ENCODE measurements at places on chromosomes 3 and 15.

DNA sequence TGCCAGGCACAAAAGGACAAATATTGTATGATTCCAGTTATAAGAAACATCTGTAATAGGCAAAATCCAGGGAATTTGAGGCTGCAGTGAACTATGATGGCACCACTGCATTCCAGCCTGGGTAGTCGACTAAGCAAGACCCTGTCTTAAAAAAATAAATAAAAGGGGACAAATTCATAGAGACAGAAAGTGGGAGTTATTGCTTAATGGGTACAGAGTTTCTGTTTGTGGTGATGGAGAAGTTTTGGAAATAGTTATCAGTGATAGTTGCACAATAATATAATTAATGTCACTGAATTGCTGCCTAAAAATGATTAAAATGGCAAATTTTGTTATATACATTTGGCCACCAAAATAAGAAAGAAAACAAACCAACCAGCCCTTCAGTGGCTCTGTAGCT lies 27.6 kb upstream of the CNBP start:
- no peak for DNase-seq

DNA sequence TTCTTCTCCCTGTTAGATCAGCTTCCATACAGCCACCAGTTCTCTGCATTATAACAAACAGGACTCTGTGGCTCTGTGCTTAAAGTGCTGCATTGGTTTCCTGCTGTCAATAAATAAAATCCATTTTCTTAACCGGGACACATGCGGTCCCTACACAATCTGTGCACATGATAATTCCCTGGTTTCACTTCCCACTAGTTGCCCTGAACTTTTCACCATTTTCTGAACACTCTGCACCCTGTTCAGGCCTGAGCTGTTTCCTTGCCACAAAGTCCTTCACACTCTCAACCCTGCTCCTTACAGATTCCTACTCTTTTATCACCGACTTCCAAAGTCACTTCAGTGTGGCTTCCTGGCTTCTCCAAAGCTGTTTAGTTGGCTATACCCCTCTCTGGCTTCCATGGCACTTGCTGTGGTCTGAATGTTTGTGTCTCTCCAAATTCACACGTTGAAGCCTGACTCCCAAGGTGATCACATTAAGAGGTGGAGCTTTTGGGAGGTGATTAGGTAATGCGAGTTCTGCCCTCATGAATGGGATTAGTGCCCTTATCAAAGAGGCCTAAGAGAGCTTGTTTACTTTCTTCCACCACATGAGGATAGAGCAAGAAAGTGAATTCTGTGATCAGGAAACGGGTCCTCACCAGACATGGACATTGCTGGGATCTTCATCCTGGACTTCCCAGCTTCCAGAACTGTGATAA lies 233.4 kb downstream of the CHST2 start:
- no peak for DNase-seq

GRCh38 chr3:12420393-12420792 lies 63.9 kb upstream of the TSEN2 start:
- no peak for DNase-seq

DNA sequence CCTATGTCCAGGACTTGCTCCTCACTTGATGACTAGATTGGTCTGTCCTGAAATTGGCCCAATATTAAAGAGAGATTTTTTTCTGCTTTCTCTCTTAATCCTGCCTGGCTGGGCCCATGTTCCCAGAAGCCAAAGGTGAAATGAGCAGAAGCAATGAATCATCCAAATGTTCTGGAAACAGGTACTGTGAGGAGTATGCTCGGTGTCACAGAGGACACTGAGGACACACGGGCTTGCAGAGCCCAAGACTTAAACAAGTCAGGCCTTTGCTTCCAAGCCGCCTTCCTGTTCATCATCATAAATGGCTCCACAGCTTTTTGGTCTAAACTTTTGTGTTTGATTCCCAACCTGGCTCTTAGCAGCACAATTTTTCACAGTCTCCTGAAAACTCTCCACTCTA lies 31.4 kb downstream of the EIF3J start:
- no peak for DNase-seq

DNA sequence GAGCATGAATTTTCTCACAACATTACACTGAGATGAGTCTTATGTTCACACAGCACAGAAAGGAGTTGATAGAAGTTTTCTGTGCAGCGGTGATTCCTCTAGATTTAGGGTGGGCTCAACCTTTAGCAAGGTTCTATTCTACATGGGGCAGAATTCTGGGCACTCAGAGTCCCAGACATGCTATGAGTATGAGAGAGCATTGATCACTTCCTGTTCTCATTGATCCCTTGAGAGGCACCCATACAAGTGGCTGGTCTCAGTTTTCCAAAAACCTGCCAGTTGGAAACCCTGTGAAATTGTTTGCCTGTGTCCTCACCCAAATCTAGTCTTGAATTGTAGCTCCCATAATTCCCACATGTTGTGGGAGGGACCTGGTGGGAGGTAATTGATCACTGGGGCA lies 112.5 kb upstream of the NR2F2 start:
- no peak for DNase-seq

GRCh38 chr3:59734061-59734460 lies 684.2 kb upstream of the CFAP20DC start:
- no peak for DNase-seq

- no peak for DNase-seq
Measured at GRCh38 chr3:21585216-21585740, 165.7 kb downstream of the ZNF385D start.

- peak; percentile 57 for DNase-seq
Measured at GRCh38 chr15:74302821-74303359, 64.6 kb downstream of the CYP11A1 start.

- no peak for DNase-seq
Measured at GRCh38 chr15:43769584-43770228, 7.1 kb downstream of the ELL3 start.

- DNase-seq: no peak
Measured at GRCh38 chr15:51332206-51333147, 5.9 kb downstream of the CYP19A1 start.

- DNase-seq: peak; percentile 10
Measured at GRCh38 chr15:77824361-77825251, 191.9 kb upstream of the LINGO1 start.

GRCh38 chr3:171491361-171491760 lies 31.2 kb upstream of the TNIK start:
- DNase-seq: no peak

DNA sequence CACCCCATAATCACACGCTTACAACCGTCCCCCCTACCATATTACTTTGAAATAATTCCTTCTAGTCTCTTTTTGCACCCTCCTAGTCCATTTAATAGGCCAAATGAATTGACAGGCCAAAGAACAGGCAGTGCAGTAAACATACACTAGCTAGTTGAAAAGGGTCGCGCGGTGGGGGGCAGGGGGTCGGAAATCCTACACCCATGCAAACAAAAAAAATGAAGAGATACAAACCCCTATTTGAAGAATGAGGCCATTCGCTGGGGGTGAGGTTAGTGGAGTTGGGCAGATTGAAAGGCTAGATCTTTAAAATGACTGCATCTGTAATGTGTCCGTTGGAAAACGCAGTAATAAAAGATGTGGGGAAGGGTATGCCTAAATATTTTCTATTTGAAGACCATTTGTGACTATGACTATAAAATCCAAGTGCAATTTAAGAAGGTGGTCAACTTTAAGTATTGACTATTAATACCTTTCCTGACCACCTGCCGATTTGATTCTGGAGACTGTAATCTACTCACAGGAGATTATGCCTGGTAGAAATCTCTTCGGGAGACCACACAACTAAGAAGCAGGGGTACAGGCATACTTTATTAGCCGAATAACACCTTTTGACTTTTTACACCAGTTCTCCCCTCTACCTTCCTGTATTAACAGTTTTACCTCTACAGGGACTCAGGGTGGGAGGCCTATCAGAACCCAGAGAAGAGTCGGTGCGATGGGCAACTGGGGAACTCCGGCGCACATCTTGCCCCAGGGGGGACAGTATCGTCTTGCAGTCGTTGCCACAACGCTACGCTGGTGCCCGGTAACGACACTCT lies 762 bp upstream of the ARL6 start:
- DNase-seq: no peak

- no peak for DNase-seq
Measured at GRCh38 chr15:88622605-88622975, 1.4 kb downstream of the AEN start.

Data from mucosa of descending colon (tissue), 3 donors.